Right ventricle myocardium superior (tissue), 1 donor: ENCODE measurements at places on chromosomes 16 and 17. TPM values are rescaled to one million over a fixed set of nuclear protein-coding genes. Genes with fewer than 3 reads are reported as not detected.
A peak's percentile ranks its signal among the peaks of the same experiment; 100 is the strongest.

The MYH11 gene
- total RNA-seq: 14.0 TPM

DNA sequence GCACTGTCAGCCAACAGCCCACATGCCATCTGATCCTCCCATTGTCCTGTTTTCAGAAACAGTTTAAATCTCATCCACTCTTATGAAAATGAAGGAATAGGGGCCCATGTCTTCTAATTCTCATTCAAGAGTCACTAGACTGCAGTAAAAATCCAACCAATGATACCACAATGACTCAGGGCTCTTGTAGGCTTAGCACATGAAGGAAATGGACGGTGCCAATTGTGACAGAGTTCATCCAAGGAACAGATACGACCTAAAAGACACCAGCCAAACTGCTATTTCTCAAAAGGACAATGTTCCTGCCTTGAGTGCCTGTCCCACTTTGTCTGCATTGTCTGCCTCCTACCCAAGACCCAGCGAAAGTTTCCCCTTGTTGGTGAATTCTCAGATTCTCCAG lies 204.8 kb upstream of the COX10 start:
- DNase-seq: no peak

The NF1 gene
- total RNA-seq: 38.9 TPM

The PLEKHG4 gene
- 0.89 TPM for total RNA-seq

DNA sequence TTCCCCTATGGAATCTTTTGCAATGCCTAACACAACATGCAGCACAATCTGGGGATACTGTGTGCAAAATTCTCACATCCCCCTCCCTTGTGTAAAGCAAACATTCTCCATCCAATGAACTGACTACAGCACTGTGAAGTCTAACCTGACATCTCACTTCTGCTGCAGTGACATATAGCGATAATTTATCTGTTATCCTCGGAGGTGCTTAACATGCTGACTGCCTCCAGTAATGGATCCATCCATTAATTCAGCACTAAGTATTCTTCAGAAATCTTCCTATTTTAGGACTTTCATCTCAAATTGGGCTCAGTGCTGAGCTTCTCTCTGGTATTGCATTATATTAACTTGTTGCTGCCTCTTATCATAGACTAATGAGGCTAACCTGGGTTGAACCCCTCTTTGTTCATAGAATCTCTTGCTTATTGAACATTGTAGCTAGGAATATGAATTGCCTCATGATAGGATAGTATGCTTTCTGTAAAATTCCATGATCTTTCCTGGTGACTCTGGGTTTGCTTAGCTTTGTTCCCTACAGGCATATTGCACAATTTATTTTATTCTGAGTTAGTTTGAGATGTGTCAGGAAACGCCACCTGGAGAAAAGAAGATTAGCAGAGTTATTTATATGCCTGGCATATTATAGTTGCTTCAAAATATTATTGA lies 187.9 kb downstream of the CNTNAP4 start:
- no peak for DNase-seq

The SOX8 gene
- 1.0 TPM for total RNA-seq

DNA sequence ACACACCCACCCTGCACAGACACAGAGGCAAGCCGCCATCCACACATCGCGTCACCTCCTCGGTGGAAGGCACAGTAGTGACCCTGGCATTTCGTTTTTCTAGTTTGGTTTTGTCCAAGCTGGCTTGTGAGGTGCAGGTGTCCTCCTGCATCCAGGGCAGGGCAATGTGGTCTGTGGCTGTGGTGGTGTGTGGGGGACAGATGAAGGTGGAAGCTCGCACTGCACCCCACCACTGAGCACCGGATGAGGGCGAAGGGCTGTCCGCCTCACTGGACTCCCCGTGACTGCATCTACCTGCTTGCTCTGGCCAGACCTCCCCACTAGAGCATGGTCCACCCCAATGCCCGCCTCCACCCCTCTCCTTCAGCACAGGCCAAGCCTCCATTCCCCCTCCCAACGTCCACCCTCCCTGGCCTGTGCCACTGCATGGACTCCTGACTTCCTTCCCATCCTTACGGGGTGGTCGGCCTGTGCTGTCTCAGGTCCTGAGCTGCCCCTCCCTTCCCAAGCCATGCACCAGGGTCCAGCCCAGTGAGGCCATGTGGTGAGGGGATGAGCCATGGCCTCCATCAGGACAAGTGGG lies 78.8 kb upstream of the CBX4 start:
- DNase-seq: no peak

- no peak for DNase-seq
These were observed 44.8 kb upstream of the NLRP1 start for GRCh38 chr17:5629128-5629527.

DNA sequence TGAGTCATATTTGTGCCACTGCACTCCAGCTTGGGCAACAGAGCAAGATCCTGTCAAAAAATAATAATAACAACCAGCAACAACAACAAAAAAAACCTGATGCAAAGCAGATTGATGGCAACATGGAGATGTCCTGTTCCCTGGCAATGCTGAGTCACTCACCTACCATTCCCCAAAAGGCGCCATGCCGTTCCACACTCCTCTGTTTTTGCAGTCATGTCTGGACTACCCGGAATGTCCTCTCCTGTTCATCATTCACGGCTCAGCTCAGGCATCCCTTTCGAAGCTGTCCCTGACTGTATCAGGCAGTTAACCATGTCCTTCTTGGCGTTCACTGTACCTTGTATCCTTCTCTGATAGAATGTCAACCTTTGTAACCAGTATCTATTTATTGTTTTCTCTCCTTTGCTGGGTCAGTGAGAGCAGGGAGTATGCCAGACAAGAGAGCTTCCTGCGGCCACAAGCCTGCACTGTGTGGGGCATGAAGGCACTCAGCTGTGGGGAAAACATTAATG lies 147.7 kb downstream of the ABCC12 start:
- DNase-seq: no peak

DNA sequence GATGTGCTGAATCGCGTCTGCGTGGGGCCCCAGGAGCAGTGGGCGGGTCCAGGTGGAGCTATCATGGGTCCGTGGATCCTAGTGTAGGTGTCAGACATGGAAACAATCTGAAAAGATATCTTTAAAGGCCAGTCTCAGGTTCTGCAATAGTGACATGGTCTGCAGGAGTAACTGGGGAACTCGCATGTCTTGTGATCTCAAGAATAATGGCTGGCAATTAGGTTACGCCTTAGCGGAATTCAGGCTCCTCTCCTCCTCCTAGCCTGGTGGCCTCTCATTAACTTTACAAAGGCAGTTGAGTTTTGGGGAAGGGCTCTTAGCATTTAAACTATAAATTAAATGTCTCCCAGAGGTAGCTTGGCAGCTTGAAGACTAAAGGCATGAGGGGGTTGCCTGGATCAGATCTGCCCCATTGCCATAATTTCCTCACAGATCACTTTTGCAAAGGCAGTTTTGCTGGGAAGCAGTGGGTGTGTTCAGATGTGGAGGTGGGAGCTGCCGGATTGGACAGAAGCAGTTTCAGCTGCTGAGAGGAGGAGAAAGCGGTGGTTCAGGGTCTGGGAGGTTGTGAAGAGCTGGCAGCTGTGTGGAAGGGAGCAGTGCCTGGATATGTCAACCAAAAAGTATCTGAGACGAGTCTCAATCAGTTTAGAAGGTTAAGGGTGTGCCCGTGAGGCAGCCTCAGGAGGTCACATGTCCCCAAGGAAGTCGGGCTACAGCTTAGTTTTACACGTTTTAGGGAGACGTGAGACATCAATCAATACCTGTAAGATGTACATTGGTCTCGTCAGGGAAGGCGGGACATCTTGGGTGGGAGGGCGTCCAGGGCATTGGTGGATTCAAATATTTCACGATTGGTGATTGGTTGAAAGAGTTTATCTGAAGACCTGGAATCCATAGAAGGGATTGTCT lies 2.7 kb downstream of the TBCD start:
- DNase-seq: no peak

The CLDN6 gene
- total RNA-seq: not detected

DNA sequence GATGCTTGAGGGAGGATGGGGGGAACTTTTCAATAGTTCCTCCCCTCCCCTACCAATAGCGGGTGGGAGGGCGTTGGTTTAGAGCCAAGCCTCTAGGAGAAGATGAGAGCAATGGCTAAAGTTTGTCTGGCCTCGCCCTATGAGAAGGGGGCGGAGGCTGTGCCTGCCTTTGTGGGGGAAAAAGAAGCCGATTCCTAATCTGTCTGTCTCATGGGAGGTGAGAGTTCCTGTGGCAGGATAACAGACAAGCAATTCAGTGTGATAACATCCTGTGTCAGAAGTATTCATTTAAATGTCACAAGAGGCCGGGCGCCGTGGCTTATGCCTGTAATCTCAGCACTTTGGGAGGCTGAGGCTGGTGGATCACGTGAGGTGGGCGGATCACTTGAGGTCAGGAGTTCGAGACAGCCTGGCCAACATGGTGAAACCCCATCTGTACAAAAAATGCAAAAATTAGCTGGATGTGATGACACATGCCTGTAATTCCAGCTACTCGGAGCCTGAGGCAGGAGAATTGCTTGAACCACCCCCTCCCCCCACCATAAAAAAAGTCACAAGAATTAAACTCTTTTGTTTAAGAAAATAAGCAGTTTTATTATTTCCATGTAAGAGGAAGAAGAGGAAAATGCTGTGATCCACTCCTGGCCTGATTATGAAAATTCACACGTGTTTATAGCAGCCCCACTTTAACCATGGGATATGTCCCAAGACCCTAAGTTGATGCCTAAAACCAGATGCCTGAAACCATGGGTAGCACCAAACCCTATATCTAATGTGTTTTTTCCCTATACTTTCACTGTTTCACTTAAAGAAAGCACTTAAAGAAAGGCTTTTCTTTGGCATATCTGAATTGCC lies 1.7 kb downstream of the SLFN5 start:
- peak; percentile 85 for DNase-seq

The TUBB3 gene
- total RNA-seq: 1.8 TPM

- no peak for DNase-seq
These were observed 270.0 kb downstream of the SLC39A11 start for GRCh38 chr17:72822358-72823023.

DNA sequence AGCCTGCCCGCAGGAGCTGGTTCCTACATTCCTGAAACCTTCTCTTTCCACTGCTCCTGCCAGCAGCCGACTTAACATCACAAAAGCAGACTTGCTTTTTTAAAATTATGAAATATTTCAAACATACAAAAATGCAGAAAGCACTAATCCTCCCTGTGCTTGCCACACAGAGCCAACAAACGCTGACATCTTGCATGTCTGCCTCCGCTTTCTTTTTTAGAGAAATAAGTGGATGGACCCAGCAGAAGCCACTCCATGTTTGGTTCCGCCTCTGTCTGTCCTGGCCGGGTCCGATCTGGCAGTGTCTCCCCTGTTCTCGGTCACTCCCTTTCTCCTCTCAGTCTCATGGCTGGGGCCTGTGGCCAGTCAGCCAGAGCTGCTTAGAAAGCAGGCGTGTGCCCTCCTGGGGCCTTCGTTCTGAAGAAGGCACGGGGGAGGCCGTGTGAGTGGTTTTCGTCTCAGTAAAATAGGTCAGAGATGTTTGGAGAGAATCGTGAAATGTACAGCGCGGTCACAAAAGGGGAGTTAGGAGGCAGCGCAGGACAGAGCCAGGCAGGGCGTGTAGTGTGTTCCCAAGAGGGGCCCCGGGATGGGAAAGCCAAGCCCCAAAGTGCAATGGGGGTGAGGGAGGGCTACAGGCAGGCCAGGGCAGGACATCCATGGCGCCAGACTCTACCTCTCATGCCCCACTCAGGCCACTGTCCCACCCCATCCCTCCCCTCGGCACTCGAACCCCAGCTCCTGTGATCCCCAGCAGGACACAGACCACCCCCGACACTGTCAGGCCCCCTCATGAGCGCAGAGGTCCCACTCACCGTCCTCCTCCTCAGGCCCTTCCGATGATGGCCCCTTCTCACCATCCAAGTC lies 23.2 kb downstream of the MXRA7 start:
- peak; percentile 88 for DNase-seq
